Neuronal stem cell (in vitro differentiated cells): ENCODE measurements at places on chromosomes 5 and 9.

DNA sequence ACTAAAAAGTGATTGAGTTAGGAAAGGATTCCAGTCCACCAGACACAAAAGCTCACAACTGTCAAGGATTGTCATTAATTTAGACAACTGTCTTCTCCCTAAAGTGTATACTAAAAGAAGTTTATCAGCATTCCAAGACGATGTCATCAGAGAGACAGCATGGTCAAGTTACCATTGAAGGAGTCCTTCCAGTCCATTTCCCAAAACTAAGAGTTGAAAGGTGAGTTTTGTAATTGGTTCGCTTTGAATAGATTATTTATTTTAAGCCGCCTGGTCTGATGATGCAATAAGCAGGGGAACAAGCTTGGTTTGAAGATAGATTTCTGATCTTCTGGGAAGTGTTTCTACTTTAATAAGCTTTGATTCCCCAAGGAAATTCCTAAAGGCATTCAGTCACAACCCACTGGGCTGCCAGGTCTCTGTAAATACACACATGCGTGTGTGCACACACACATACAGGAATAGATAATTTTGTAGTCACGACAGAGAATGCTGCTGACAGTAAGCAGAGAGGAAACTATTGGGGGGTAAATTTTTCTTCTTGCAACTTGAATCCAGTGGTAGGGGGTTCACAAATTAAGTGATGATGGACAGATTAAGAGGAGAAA, 234.8 kb downstream of the PIK3R1 start:
- no peak for DNase-seq

GRCh38 chr9:91060520-91061343, 259.1 kb downstream of the SYK start:
- DNase-seq: no peak

- no peak for DNase-seq
These were observed 4.4 kb downstream of the GPR107 start for GRCh38 chr9:130058154-130058553.

DNA sequence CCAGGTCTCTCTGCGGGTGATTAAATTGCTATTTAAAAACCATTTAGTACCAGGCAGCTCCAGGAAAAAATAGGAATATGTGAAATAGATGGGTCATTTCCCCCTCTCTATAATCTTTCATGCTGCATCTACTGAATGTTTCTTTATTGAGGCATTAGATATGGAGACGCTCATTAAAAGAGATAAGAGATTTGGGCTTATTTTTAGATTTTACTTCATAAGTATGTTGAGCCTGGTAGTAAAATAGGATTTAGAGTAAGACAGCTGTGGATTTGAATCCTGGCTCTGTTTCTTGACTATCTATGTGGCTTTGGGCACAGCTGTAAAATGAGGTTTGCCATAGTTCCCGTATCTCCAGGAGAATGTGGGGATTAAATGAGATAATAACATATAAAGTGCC, 451.0 kb upstream of the GRIA1 start:
- DNase-seq: no peak

GRCh38 chr9:125430161-125431011, 168.8 kb downstream of the GAPVD1 start:
- no peak for DNase-seq

DNA sequence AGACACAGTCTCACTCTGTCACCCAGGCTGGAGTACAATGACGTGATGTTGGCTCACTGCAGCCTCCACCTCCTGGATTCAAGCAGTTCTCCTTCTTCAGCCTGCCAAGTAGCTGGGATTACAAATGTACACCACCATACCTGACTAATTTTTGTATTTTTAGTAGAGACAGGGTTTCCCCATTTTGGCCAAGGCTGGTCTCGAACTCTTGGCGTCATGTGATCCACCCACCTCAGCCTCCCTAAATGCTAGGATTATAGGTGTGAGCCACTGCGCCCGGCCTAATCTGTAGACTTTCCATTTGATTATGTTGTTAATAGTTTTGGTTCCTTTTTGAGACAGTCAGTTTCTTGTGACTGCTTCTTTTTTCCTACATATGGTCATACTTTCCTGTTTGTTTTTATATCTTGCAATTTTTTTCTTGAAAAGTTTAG, 31.0 kb downstream of the MTREX start:
- DNase-seq: no peak

- no peak for DNase-seq
These were observed 101.6 kb upstream of the PCA3 start for GRCh38 chr9:76662476-76663281.

DNA sequence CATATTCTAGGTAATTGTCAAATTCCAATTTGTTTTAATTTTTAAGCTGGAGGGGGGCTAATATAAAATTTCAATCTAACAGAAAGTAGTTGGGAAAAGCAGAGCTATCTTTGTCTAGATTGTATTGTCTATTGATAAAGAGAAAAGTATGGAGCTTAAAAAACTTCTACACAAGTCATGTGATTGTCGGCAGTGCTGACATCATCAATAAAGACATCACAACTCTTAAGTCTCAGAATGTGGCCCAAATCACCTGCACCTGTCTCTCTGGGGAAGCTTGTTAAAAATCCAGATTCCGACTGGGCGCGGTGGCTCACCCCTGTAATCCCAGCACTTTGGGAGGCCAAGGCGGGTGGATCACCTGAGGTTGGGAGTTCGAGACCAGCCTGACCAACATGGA, 333.8 kb downstream of the RASEF start:
- DNase-seq: no peak

GRCh38 chr9:27528886-27529315, 713 bp downstream of the MOB3B start:
- peak; percentile 61 for DNase-seq

DNA sequence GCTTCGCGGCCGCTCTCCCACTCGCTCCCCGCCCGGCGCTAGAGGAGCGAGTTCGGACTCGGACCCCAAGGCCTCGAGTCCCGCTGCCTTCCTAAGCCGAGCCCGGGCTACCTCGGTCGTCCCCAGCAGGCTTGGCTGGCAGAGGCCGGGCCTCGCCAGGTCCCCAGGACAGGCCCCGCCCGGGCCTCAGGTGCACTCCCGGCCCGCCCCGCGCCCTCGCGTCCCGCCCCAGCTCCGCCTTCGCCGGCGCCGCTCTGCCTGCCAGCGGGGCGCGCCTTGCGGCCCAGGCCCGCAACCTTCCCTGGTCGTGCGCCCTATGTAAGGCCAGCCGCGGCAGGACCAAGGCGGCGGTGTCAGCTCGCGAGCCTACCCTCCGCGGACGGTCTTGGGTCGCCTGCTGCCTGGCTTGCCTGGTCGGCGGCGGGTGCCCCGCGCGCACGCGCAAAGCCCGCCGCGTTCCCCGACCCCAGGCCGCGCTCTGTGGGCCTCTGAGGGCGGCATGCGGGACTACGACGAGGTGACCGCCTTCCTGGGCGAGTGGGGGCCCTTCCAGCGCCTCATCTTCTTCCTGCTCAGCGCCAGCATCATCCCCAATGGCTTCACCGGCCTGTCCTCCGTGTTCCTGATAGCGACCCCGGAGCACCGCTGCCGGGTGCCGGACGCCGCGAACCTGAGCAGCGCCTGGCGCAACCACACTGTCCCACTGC, at the start of gene SLC22A5:
TSS of gene SLC22A5 (plus strand) at position 237 of the 707 bp plus-strand sequence. CDS start at position 500, 263 bp downstream.
- DNase-seq: peak; percentile 65

DNA sequence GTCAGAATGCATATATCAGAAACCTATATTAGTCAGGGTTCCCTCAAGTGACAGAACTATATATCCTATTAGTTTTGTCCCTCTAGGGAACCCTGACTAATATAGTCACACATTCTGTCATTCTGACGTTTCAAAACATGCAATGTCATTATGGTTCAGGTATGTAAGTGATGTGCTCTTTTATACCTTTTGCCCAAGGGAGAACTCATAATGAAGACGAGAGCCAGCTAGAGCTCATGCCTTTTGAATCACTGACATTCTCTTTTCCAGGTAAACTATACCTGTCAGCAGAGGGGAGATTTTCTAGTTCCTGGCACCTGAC, 576.7 kb downstream of the LRRC70 start:
- DNase-seq: no peak

DNA sequence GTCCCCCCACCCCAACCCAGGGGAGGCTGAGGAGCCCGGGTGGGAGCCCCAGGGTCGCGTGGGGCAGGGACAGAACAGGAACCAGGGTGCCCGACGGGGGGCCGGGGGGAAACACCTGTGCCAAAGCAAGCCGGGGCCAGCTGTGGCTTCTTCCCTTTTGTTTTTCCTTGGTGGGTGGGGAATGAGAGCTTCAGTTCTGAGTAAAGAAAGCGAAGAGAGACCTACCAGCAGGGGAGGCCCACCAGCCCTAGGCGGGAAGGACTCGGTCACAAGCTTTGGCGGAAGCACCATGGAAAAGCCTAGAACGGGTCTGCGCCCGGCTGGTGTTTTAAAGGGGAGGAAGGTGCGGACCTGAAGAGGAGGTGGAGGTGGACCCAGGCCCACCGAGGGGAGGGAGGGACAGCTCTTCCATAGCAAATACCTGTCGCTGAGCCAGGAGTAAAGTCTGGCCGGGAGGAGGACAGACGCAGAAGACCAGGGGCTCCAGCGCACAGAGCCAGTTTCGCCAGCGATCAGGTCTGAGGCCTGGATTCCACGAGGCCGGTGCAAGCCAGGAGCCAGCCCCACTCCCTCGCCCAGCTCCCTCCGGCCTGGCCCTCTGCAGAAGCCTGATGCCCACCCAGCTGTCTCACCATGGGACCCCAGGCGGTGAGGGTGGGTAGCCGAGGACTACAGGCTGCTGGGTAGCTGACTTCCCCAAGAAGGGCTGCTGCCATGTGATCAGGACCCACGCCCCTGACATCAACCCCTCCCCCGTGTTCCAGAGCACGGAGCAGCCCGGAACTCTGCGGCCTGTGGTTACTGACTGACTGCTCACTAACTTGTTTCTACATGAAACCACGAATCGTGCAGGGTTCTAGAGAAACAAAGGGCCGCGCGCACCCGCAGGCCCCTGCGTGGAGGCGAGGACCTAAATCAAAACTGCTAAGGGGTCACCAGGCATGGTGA, 849 bp upstream of the MGAT1 start:
- peak; percentile 48 for DNase-seq

GRCh38 chr5:71629950-71630349, 42.8 kb downstream of the MCCC2 start:
- DNase-seq: peak; percentile 4

DNA sequence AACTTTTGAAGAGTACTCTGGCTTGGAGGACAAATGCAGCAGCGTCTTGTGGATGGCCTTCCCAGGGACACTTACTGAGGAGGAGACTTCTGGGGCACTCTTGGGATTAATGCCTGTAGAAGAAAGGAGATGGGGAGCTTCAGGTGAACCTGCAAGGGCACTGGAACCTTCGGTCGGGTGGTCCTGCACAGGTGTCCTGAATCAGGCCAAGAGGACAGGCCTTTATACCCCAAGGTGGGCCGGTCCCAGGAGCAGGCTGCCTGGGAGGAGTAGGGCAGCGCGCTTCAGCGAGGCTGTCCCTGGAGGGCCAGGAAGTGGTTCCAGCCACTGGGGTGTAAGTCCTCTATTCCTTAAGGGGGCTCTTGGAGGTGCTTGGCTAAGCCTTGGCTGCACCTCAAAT, 27.9 kb downstream of the GADD45G start:
- DNase-seq: no peak

DNA sequence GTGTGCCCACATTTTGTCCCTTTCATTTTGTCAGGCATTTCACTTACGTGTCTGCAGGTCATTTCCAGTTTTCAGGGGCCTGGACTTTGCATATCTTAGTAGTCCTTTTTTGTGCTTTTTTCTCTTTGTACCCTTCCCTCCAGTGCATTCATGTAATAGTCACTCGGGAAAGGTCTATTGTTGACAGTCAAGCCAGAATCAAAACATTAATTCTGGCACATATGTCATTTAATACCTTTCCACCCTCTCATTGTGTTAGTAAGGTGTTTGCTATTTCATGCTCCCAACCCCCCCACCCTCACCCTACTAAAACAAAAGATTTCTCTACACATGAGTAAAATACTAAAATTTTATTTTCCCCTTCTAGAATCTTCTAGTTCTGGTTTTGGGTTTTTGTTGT, 42.7 kb downstream of the UGCG start:
- no peak for DNase-seq

DNA sequence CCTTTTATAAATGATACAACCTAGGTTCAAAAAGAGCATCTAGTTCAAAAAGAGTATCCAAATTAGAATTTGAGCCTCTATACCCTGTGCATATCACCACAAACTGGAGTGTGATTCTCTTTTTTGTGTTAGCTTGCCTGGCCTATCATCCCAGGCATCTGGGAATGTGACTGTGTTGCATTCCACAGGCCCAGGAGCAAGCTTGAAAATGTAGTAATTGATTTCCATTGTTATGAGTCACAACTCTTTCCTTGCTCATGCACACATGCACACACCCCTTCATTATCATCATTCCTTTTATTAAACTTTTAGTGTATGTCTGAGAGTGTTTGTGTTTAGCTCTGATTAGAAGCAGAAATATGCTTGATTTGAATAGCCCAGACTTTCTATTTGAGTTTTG, 75.2 kb downstream of the FCHO2 start:
- DNase-seq: peak; percentile 14

DNA sequence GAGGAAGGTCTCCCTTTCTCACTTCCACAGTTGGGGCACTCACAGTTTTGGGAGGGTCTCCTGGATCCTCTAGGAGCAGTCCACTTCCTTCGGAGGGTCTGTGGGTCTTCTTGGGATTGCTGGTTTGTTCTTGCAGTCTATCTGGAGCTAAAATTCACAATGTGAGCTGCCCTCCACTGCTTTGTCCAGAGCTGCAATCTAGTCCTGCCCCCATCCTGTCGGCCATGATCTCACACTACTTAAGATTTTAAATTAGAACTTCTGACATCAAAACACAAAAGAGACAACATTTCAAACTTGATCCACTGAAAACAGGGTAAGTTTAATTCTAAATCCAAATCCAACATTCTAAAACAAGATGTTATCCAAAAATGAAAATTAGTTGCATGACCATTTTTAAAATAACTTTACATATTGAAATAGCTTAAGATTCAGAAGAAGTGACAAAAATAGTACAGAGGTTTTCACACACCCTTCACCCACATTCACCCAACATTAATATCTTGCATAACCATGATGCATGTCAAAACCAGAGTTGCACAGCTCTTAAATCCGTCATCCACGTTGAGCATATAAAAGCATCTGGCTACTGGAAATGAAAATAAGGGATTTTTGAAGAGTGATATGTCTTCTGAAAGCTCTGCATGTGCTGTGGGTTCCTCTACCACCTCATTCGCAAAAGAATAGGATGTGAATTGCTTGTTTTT, 113.7 kb upstream of the EPB41L4A start:
- DNase-seq: no peak

GRCh38 chr9:6852243-6852963, 94.6 kb downstream of the KDM4C start:
- no peak for DNase-seq

DNA sequence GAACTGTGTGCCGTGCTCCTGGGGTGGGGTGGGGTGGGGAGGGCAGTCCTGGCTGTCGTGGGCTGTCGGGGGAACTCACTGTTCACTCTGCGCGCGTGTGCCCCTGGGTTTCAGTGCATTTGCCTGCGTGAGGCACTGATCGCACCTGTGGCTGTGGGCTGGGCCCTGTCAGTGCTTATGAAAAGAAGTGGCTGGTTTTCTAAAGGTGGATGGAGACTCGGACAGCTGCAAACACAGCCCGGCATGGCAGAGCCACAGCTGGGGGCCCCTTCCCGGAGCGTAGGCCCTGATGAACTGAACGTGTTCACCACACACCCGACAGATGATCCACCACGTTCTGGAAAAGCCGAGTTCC, 42.7 kb downstream of the NKD2 start:
- no peak for DNase-seq

GRCh38 chr9:113892861-113893491, 16.9 kb downstream of the ZNF618 start:
- DNase-seq: no peak

- DNase-seq: no peak
These were observed 12.9 kb downstream of the GRXCR2 start for GRCh38 chr5:145859897-145860296.
